ENCODE measurements at places on chromosomes 12 and 14. TPM values are rescaled to one million over a fixed set of nuclear protein-coding genes. Genes with fewer than 3 reads are reported as not detected.
A peak's percentile ranks its signal among the peaks of the same experiment; 100 is the strongest.

GRCh38 chr12:74111688-74112360 is 425.8 kb upstream of the ATXN7L3B start:
- H3K4me1 ChIP-seq: no peaks in the 10 kb centered on the region
- H3K27ac ChIP-seq: no peak overlapping the region
- H3K36me3 ChIP-seq: no peaks in the 10 kb centered on the region

The NANOG gene
- 0.17 TPM for total RNA-seq

GRCh38 chr14:93002851-93003298 is 79.9 kb downstream of the CHGA start:
- H3K4me3 ChIP-seq: no peak overlapping the region
- no peak for DNase-seq
- peaks cover 4% of the 10 kb centered on the region for H3K4me1 ChIP-seq
- no peak overlapping the region for H3K27ac ChIP-seq
- H3K36me3 ChIP-seq: no peaks in the 10 kb centered on the region
- no peaks in the 10 kb centered on the region for H3K27me3 ChIP-seq

DNA sequence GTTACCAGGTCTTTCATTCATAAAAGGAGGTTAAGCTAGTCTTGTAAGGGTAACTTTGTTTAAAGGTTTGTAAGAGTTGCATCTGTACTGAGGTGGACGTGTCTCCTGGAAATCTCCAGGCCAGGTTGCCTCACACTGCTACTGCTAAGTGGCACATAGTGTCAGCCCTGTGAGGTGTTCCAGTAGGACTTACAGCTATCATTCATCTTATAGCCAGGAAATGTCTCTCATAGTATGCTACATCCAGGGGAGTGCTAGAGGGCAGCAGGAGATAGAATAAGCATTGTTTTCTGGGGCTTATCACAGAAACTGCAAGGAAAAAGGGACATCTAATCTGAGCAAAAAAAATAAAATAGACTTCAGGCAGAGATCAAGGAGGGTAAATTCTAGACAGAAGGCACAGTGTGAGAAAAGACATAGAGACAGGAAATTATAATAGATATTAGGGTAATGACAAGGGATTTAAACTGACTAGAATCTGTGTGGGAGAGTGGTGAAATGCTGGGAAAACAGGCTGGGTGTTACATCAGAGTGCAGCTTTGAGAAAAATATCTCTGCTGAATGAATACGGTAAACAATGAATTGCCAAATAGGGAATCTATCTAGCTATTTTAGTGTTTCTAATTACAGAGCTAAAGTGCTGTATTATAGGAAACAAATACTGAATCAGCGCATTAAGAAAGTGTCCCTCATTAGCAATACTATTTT is 205.1 kb upstream of the ABCD2 start:
- H3K4me3 ChIP-seq: no peak overlapping the region
- H3K27ac ChIP-seq: peak overlapping the region; percentile 87
- H3K4me1 ChIP-seq: peaks cover 16% of the 10 kb centered on the region
- peaks cover 2% of the 10 kb centered on the region for H3K36me3 ChIP-seq
- DNase-seq: no peak

The OASL gene
- total RNA-seq: 2.5 TPM

DNA sequence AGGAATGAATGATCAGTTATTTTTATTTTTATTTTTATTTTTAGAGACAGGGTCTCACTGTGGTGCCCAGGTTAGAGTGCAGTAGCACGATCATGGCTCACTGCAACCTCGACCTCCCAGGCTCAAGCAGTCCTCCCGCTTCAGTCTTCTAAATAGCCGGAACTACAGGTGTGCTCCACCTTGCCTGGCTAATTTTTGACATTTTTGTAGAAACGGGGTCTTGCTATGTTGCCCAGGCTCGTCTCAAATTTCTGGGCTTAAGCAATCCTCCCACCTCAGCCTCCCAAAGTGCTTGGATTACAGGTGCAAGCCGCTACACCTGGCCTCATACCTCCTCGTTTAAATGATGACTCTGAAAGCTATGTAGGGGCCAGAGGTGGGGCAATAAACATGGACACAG is 706.0 kb downstream of the MED13L start:
- H3K4me3 ChIP-seq: no peak overlapping the region
- no peak for DNase-seq
- H3K27me3 ChIP-seq: no peaks in the 10 kb centered on the region
- H3K27ac ChIP-seq: no peak overlapping the region
- H3K36me3 ChIP-seq: no peaks in the 10 kb centered on the region

DNA sequence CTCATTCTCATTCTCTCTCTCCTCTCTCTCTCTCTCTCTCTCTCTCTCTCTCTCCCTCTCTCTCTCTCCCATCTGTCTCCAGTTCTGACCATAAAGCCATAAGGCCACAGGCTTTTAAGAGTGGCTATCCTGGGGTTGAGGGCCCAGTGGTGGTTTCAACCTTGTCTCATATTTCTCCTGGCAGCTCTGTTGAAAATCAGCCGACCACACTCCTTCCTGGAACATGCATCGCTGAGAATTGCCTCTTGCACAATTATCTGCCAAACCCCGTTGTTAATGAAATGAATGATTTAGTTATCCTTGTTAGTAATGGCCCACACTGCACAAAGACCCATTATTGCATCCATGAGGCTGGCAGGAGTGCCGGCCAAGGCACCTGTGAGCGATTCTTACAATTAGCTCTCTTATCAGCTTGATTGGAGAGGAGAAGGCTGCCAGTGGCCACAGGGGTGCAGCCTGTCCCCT is 30.4 kb upstream of the KCNA5 start:
- no peak for DNase-seq
- no peaks in the 10 kb centered on the region for H3K36me3 ChIP-seq
- no peak overlapping the region for H3K4me3 ChIP-seq

GRCh38 chr12:26273811-26274210 is 78.4 kb downstream of the SSPN start:
- no peak for DNase-seq
- H3K36me3 ChIP-seq: no peaks in the 10 kb centered on the region
- H3K4me3 ChIP-seq: no peak overlapping the region
- no peaks in the 10 kb centered on the region for H3K27me3 ChIP-seq
- no peaks in the 10 kb centered on the region for H3K4me1 ChIP-seq

- no peak overlapping the region for H3K4me3 ChIP-seq
- no peak overlapping the region for H3K27ac ChIP-seq
- no peaks in the 10 kb centered on the region for H3K36me3 ChIP-seq
- DNase-seq: no peak
- H3K4me1 ChIP-seq: no peaks in the 10 kb centered on the region
- H3K27me3 ChIP-seq: no peaks in the 10 kb centered on the region
These were observed 358.6 kb upstream of the FOXG1 start for GRCh38 chr14:28407996-28408395.

DNA sequence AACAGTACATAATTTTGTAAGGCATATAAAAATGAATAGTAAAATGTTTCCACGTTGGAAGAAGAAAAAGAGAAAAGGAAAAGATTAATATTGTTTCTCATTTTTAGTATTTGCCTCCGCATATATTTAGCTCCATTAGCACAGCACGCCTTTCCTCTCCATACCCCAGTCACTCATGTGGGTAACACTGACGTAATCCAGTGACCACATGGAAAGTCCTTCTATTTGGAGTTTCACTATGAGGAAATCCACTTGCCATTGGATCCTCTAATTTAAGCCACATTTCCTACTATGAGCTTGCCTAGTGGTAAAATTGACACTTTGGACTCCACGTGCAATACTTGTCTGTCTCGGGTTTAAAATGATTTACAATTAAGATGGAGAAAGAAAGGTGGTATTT is 5.7 kb upstream of the SLCO1A2 start:
- H3K4me3 ChIP-seq: no peak overlapping the region
- peaks cover 16% of the 10 kb centered on the region for H3K4me1 ChIP-seq
- no peak for DNase-seq
- H3K27me3 ChIP-seq: no peaks in the 10 kb centered on the region
- no peaks in the 10 kb centered on the region for H3K36me3 ChIP-seq
- H3K27ac ChIP-seq: no peak overlapping the region

- no peaks in the 10 kb centered on the region for H3K27me3 ChIP-seq
- no peak overlapping the region for H3K4me3 ChIP-seq
- H3K27ac ChIP-seq: no peak overlapping the region
These were observed 17.6 kb downstream of the PNP start for GRCh38 chr14:20486684-20487395.

GRCh38 chr14:58792416-58792815 is 154.7 kb downstream of the DACT1 start:
- H3K36me3 ChIP-seq: no peaks in the 10 kb centered on the region
- no peak overlapping the region for H3K27ac ChIP-seq
- no peaks in the 10 kb centered on the region for H3K4me1 ChIP-seq
- H3K4me3 ChIP-seq: no peak overlapping the region
- no peaks in the 10 kb centered on the region for H3K27me3 ChIP-seq
- no peak for DNase-seq

DNA sequence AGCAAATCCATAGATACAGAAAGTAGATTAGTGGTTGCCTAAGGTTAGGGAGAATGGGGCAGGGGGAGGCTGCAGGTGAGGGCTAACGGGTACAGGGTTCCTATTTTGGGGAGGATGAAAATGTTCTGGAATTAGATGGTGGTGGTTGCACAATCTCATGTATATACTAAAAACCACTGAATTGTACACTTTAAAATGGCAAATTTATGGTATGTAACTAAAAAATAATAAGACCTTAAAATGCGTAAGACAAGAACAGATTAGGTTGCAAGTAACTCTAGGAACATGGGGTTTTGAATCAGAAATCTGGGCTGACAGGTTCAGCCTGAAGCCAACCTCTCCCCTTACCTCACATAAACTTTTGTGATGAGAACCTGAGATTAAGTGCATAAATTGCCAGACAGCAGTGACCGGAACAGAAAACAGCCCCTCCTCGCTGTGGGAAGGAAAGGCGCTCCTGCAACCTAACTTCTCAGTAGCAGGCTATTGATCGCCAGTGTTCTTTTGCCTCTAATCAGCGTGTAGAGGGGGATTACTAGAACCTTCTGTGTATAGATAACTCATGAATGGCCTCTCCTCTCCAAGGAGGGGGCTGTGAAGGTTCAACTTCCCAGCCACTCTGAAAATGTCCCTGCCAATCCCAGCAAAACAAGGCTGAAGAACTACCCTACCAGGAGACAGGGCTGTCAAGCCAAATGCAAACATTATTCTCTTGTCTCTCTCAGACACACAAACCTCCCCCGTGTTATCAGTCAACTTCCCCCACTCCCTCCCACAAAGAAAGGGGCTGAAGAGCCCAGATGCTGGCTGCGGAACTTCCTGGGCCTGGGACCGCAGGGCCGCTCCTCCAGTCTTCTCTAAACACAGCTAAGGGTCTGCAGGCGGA is 1.9 kb downstream of the SSH1 start:
- peak overlapping the region; percentile 89 for H3K4me3 ChIP-seq
- no peaks in the 10 kb centered on the region for H3K36me3 ChIP-seq
- peaks cover 36% of the 10 kb centered on the region for H3K4me1 ChIP-seq
- H3K27ac ChIP-seq: peak overlapping the region; percentile 88

The GSG1 gene
- total RNA-seq: not detected

The CISTR gene
- total RNA-seq: not detected

The HNRNPC gene
- 286 TPM for total RNA-seq

The MYO1H gene
- total RNA-seq: not detected

- H3K27me3 ChIP-seq: no peaks in the 10 kb centered on the region
- no peaks in the 10 kb centered on the region for H3K4me1 ChIP-seq
- no peak overlapping the region for H3K4me3 ChIP-seq
These were observed 198.7 kb upstream of the RASSF8 start for GRCh38 chr12:25759752-25760151.

DNA sequence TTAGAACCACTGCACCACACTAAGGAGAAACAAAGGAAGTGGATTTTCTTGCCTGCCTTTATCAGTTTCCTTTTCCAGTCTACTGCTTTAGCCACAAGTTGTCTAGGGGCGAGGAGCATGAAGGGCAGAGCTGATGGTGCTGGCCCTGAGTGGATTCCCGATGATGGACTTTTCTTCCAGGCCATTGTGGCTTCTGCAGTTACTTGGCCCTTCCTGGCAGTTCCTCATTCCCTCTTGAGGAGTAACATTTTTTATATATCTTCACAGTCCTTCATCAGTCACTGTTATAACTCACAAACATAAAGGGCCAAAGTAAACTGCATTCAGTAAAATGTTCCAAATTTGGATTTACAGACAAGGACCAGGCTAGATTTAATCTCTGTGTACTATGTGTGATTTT is 61.2 kb upstream of the SRSF5 start:
- DNase-seq: no peak
- H3K4me3 ChIP-seq: no peak overlapping the region
- H3K4me1 ChIP-seq: peaks cover 3% of the 10 kb centered on the region
- peaks cover 6% of the 10 kb centered on the region for H3K36me3 ChIP-seq
- no peaks in the 10 kb centered on the region for H3K27me3 ChIP-seq

The ARMH4 gene
- total RNA-seq: 0.67 TPM

DNA sequence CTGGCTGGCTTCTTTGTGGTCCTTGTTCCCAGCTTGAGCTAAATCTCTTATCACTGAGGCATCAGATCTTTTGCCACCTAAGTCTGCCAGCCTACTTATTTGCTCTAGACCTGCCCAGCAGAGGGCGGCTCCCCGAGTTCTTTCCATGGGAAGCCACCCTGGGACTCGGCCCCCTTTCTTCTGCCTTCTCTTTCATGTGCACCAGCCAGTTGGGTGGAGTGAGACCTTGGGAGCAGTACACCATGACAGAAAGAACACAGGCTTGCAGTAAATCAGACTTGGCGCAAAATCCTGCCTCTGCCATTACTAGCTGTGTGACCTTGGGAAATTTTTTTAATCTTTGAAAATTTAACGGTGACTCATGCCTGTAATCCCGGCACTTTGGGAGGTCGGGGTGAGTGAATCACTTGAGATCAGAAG is 7.4 kb downstream of the SMAGP start:
- no peaks in the 10 kb centered on the region for H3K27me3 ChIP-seq
- H3K36me3 ChIP-seq: no peaks in the 10 kb centered on the region
- H3K4me3 ChIP-seq: no peak overlapping the region
- no peaks in the 10 kb centered on the region for H3K4me1 ChIP-seq
- no peak overlapping the region for H3K27ac ChIP-seq

The VIPAS39 gene
- 9.8 TPM for total RNA-seq

DNA sequence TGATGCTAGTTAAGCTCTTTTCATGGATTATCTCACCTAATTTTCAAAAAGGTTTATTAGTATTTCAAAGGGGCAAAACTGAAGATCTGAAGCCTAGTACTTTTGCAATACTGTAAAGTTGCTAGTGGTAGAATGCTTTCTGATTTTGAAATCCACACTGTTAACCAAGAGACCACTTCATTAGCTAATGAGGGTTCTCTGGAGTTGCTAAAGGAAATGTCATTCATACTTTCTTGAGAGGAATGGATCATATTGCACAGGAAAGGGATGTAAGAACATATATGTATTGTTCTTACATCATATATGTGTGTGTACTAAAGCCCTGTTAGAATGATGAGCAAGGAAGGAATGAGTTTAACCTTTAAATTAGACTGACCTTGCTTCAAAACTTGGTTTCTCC is 39.0 kb upstream of the LDHB start:
- no peak overlapping the region for H3K4me3 ChIP-seq
- no peak overlapping the region for H3K27ac ChIP-seq
- H3K36me3 ChIP-seq: no peaks in the 10 kb centered on the region
- no peak for DNase-seq
- no peaks in the 10 kb centered on the region for H3K27me3 ChIP-seq
- no peaks in the 10 kb centered on the region for H3K4me1 ChIP-seq

GRCh38 chr12:49105504-49106084 is 5.1 kb downstream of the LMBR1L start:
- no peaks in the 10 kb centered on the region for H3K27me3 ChIP-seq
- no peak overlapping the region for H3K27ac ChIP-seq
- H3K4me3 ChIP-seq: no peak overlapping the region
- peaks cover 12% of the 10 kb centered on the region for H3K4me1 ChIP-seq
- H3K36me3 ChIP-seq: peaks cover 14% of the 10 kb centered on the region
- no peak for DNase-seq
